CD4-positive, alpha-beta T cell treated with Interleukin-4 for 1 hour (primary cell): ENCODE measurements at places on chromosomes 12 and 14.
A peak's percentile ranks its signal among the peaks of the same experiment; 100 is the strongest.

- no peak for DNase-seq
These were observed 12.0 kb upstream of the SLC2A14 start for GRCh38 chr12:7884689-7885088.

DNA sequence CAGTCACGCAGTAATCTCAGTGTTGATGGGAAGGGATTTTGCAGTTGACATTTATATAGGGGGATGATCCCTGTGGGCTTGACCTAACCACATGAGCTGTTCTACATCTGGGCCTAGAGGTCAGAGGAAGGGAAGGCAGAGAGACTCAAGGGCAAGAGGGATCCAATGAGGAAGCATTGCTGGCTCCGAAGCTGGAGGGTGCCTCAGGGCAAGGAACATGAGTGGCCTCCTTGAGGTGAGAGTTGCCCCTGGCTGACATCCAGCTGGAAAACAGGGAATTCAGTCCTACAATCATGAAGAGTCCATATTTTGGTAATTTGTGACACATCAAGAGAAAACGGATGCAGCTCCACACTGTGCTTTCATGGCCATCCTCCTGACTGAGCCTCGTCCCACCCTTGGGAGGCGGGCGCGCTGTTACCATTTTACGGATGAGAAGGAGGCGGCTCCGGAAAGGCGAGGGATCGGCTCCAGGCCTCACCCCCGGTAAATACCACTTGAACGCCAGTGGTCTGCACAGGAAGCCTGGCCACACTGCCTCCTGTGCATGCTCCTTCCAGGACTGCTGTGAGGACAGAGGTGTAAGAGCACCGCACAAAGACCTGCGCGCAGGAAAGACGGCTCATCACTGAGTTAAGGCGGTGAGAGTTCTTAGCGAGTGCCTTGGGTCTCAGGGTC lies 18.5 kb upstream of the FKBP4 start:
- no peak for DNase-seq

- DNase-seq = no peak
These were observed 1820.8 kb upstream of the FLRT2 start for GRCh38 chr14:83709116-83709515.

DNA sequence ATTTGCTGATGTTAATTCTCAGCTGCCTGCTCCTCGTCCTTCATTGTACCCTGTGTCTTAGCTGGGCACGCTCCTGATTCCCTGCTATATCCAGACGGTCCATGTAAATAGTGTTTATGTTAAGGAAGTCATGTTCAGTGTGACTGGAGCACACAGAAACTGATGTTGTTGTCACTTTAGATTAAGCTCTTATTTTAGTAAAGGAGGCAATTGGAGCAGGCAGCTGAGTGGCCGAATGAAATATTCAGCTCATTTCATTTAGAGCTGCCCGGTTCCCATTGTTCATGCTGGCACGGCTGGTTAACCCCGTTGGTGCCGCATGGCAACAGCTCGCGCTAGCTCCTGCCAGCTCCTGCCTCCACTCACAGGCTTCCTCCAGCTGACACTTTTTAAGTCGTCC lies 446.8 kb upstream of the SOX5 start:
- DNase-seq = no peak

DNA sequence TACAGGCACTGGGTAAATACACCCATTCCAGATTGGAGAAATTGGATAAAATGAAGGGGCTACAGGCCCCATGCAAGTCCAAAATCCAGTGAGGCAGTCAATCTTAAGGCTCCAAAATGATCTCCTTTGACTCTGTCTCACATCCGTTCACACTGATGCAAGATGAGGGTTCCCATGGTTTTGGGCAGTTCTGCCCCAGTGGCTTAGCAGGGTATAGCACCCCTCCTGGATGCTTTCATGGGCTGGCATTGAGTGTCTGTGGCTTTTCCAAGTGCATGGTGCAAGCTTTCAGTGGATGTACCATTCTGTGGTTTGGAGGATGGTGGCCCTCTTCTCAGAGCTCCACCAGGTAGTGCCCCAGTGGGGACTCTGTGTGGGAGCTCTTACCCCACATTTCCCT lies 427.2 kb downstream of the TRHDE start:
- no peak for DNase-seq

- DNase-seq = no peak
These were observed 20.2 kb downstream of the TCHP start for GRCh38 chr12:109920261-109920780.

DNA sequence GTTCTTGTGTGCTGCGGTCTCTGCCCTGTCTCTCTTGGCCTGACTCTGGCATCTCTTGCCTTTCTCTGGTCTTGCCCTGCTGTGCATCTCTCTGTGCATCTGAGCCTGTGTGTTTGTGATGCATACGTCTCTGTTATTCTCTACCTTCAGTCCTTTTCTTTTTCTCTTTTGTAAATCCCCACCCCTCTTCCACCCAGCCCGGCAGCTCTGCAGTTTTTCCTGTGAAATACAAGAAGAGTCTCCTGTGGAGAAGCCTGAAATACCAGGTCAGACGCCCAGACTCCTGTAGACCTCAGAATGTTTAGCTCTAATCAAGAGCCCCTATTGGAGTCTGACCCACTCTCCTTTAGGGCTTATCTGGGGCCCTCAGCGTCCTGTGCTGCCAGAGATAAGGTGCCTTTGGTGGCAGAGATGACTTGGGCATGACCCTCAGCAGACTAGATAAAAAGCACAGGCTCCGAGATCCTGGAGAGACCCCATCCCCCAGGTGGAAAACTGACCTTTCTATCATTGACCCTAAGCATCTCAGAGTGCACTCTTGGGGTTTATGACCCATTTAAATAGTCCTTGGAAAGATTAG lies 167.5 kb upstream of the SRRM4 start:
- no peak for DNase-seq

- peak; percentile 91 for DNase-seq
These were observed 62.1 kb downstream of the PPP2R5C start for GRCh38 chr14:101823511-101824120.

DNA sequence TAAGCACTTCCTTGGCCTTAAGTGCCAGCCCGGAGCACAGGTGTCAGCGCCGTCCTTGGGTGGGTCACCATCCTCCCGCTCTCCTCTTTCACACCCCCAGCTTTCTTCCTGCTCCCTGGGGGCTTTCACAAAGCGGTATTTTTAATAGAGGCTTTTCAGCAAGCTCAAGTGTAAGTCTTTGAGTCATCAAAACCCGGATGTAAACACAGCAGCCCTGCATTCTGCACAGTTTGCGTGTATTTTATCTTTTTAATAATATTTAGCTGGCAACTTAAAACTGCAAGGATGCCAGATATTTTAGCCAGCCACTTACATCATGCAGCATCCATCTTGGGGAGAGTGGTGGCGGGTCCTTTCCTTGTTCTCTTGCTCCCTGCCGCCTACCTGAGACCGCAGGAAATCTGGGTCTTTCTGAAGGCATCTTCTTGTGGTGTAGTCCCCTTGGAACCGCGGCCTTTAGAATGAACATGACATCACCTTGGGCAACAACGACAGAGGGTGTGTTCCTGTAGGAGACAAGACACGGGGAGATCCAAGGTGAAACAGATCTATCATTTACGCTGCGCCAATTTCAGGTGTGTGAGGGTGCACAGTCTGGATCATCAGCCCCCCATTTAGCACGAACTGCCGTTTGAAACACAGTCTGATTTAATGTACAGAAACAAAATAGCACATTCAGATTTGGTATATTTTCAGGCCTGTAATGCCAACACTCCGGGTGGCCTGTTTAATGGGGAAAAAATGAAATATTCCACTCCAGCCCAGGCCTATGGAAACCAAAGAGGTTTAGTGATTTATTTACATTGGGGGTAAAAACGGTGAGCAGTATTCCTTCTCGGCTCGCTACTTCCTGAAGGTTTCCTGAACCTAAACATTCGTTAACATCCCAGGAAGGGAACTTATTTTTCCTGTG lies 12.5 kb upstream of the IRF2BPL start:
- peak; percentile 42 for DNase-seq

- no peak for DNase-seq
These were observed 181.6 kb upstream of the C14orf180 start for GRCh38 chr14:104397956-104398355.

DNA sequence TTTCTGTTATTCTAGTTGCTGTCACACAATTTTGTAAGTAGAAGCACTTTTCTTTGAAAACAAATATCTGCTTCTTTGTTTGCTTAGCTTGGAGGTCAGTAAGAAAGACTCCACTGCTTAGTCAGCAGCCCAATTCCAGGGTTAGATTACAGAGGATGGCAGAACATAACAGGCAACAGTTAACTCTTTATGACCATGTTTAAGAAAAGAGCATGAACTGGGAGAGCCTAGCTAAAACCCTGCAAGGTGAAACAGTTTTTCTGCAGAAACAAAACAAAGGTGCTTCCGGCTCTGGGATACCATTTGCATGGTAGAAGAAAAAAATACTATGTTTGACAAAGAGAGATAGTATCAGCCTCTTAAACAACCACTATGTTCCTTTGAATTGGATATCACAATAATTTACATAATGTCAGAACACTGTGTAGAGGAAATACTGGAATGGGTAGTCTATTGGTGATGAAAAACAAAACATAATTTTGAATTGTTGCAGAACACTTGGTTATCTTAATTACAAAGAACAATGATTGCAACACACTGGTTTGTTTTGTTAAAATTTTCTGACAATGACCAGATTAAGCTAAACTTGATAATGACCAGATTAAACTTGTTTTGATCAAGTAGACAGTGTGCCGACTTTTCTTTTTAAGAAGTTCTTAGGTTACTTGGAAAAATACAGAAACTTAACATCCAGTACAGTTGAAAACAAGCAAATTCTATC lies 22.4 kb upstream of the PPM1H start:
- no peak for DNase-seq

DNA sequence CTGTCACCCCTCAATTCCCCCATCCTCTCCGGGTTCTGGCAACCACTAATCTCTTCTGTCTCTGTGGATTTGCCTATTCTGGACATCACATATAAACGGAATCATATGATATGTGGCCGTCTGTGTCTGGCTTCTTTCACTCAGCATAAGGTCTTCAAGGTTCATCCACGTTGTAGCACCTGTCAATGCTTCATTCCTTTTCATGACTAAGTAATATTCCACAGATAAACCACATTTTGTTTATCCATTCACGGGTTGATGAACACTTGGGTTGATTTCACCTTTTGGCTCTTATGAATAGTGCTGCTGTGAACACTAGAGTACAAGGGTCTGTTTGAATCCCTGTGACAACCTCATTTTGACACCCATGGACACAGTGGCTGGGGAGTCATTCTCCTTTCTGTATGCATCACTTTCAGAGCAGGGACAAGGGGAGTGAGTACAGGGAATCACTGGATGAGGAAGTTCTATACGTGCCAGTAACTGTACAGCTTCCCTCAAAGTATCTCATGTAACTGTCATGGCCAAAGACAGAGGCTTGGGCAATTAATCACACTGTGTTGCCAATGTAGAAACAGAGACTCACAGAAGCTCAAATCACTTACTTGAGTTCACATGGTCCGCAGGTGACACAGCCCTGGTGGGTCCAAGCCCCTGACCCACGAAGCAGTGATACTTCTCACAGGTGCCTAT lies 10.9 kb upstream of the TESC start:
- no peak for DNase-seq

DNA sequence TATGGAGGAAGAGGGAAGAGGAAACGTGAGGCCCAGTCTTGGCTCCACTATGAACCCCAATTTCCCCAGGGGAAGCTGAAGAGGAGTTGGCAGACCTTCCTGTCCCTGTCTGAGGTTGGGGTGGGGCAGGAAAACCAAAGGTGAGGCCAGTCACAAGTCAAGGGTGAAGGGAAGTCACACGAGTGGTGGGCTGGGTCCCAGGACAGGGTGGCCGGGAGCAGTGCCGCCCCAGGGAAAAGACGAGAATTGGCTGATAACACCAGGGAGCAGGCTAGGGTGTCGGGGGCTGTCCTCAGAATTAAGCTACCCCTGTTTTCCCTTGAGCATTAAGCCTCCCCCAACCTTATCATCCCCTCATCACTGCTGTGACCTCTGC lies 3.1 kb downstream of the VDR start:
- no peak for DNase-seq

DNA sequence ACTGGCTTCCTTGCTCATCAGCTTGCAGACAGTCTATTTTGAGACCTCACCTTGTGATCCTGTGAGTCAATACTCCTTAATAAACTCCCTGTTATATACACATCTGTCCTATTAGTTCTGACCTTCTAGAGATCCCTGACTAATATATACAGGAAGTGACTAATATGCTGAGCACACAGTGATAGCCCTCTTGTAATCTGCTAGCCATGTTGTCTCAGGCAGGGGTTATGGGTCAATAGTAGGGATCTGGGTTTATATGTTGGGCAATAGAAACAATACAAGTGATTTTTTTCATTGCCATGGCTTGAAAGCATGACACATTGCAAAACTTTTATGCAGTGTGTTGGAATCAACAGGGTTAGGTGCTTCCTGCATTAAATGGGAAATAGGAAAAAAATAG lies 562.2 kb downstream of the GALC start:
- DNase-seq = no peak

DNA sequence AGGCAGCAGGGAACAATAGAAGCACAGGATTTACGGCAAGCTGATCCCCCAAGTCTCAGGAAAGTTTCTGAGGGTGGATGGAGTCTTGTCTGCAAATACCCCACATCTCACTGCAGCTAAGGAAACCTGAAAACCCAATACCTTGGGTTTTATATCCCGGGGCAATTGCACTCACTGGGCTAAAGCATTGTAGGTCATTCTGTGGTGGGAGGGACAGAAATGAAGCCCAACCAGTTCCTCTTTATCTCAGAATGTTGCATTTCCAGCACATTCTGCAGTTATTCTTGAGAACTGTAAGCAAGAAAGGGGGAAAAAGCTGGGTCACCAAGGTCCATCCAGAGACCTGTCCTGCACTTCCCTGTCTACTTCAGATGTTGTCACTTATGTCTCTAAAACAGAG lies 39.8 kb downstream of the C12orf42 start:
- DNase-seq = no peak
